ENCODE measurements at places on chromosomes 4 and X.

GRCh38 chr4:20249333-20249732 lies 2.4 kb upstream of the SLIT2 start:
- DNase-seq: no peak

GRCh38 chr4:61511716-61512488 lies 311.8 kb downstream of the ADGRL3 start:
- DNase-seq: no peak

DNA sequence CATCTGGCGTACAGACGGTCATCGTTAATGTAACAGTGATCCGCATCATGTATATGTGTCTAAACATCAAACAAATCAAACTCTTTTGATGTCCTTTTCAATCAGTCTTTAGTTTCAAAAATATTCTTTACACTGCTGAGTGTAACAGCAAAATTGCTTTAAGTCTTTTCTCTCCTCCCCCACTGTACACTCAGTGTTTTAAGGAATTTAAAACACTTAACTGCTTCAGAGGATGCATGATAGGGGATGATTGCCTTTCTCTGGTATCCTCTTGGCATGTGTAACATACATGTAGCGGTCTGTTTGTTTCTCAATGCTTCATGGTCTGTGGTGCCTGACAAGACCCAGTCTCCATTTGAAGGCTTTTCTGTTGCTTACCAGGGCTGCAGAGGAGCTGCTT lies 41.6 kb downstream of the LIMCH1 start:
- DNase-seq: no peak

DNA sequence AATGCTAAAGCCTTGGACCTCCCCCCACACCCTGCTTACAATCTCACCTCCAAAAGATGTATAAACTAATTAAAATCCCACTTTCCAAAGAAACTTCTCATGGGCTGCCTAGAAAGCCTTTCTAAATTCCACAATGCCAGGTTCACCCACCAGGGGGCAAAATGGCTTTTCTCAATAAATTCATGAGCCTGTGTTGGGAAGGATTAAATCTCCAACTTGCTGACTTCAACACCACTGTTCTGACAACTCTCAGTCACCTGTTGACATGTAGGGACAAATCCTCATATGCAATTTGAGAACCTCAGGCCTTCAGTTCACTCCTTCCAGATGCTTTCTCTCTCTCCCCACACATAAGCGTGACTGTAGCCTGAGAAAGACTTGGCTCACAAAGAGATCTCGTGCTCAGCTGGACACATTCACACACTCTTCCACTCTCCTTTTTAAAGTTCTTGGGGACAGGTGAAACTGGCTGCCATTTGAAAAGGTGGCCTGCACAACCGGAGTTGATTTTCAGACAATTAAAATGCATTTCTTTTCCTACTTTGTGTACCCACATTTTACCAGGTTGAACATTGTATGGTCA lies 88.6 kb upstream of the PRPS2 start:
- no peak for DNase-seq

GRCh38 chr4:14853176-14853943 lies 148.9 kb upstream of the CPEB2 start:
- no peak for DNase-seq

- no peak for DNase-seq
Observed at GRCh38 chrX:78377186-78377585, 49.8 kb upstream of the CYSLTR1 start.

DNA sequence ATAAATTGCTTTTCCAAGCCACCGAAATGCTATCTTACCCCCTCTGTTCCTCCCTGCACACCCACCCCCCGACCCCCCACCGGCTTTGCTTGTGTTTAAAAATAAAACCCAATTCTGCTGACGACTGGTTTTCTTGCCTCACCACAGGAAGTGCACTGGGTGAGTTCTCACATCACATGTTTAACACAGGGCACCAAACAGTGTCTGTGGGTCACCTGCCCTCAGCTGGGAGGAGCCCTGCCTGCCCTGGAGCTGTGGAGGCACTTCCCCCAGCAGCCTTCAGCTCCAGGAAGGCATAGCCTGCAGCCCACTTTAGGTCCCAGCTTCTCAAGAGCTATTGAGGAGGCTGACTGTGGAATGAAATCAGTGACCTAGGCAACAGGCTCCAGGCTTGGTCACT lies 8.8 kb downstream of the TMEM255A start:
- no peak for DNase-seq

GRCh38 chr4:187744911-187745310 lies 250.7 kb upstream of the ZFP42 start:
- DNase-seq: no peak

DNA sequence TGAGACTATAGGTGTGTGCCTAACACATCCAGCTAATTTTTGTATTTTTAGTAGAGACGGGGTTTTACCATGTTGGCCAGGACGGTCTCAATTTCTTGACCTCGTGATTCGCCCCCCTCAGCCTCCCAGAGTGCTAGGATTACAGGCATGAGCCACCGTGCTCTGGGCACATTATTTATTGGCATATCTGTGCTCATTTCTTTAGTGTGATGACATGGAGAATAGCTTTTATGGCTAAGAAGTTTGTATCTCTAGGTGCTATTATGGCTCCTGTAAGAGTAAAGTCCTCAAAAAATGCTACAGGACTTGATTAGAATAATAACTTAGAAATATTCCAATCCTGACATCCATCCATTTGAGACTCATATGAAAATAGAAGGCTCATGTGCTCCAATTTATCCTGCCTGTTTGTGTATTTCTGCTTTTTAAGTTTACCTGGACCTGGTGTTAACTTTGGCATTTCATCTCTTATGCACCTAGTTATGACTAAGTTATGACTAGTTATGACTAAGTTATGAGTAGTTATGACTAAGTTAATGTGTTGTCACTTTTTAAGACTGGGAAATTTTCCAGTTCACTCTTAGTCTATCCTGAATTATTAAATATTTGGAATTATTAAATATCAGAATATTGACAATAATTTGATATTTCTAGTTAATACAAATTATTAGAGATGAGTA lies 36.4 kb upstream of the UNC5C start:
- no peak for DNase-seq

DNA sequence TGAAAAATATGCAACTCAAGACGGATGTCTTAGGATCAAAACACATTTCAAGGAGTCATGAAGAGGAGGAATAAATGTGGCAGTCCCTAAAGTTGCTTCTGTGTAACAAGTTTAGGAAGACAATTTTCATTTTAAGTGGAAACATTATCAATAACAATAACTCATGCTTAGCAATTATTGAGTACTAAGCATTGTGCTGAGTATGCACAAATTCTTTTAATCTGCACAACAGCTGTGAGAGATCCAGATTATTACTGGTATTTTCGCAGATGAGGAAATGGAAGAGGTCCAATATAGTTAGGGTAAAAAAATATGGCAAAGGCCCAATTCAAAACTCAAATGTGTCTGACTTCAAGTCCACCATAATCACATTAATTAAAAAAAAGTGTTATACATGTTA lies 2.9 kb upstream of the TEX13B start:
- DNase-seq: no peak

DNA sequence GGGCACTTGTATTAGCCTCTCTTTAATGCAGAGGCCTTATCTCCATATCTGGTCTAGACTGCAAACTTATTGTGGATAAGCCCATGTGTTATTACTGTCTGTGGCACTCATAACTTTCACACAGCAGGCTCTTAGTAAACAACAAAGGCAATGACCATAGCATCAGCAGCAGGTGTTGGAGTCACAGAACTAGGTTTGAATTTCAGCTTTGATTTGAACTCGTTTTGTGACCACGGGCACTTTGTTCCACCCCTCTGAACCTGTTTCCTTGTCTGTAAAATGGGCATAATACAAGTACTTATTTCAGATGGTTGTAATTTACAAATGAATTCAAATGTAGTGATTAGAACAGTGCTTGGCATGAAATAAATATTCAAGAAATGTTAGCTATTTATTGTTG lies 121.8 kb upstream of the C1GALT1C1 start:
- DNase-seq: no peak

GRCh38 chr4:153268295-153268694 lies 64.1 kb downstream of the TRIM2 start:
- DNase-seq: no peak

DNA sequence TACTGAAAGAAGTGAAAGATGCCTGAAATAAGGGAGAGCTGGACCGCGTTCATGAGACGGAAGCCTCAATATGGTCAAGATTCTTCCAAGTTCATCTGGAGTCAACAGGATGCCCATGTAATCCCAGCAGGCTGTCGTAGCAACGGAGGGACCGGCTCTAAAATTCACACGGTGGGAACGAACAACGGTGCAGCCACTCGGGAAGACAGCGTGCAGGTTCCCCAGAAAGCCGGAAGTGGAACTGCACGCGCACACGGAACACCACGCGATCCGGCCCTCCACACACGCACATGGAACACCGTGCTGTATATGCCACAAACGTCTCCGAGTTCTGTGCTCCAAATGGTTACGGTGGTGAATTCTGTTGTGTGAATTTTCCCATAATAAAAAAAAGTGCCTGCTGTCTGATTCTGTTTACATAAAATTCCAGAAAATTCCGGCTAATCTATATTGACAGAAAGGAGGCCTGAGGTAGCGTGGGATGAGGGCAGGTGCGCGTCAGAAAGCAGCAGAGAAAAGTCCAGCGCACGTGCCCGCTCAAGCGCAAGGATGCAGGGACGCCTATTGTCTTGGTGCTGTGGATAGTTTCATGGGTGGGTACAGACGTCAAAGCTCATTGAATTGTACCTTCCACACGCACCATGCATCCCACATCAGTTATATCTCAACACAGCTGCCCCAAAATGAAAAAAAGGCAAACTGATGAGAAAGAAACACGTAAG lies 31.2 kb downstream of the PPP2R3B start:
- no peak for DNase-seq

- DNase-seq: no peak
Observed at GRCh38 chrX:110477593-110478228, 119.1 kb downstream of the RTL9 start.

DNA sequence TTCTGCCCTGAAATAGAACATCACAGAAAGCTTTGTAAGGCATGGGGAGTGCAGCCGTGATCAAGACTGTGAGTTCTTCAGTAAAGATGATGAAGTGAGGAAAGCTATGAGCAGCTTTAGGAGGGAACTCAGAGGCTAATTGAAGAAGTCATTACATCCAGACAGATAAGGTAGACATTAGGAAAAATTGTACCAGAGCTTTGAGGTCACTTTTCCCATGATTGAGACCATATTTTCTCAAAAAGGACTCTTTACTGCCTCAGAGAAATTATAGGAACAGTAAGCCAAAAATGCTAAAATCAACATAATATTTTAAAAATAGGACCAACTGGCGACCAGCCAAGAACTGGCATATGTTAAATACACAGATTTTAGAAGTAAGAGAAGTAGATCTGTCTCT lies 11.2 kb downstream of the CHST7 start:
- no peak for DNase-seq

DNA sequence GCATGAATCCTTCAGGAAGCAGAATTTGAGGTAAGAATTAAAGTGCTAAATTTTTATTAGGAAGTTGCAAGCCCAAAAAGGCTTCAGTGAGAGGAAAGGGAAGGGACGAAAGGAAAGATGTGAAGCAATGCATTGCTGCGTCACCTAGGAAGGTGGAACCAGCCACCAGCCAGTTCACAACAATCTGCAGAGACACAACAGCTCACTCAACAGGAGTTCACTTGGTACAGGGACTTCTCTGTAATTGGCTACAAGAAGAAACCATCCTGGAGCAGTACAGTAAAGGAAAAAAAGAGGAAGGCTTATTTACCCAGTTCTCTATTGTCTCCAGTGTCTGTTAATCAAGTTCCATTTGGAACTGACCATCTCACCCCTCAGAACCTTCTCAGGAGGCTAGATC lies 157.6 kb downstream of the HNRNPD start:
- DNase-seq: no peak

DNA sequence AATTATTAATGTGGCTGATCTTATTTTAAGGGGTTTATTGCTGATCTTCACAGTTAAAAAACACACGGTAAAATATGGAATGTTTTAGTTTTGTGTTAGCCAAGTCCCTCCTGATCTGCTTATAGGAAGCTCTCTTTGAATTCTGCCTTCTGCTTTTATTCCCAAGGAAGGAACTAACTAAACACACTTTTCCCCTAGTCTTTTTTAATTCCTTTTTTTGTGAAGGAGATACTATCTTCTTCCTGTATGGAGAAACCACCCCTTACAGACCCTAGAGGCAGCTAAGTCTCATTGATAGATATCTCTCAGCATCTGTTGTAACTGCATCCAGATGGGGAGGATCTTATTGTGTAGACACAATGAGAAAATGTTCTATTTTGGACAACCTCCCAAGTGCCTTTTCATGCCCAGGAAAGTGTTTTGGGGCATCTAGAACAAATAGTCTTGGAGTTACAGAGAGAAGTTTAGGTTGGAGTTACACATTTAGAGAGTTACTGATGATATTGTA lies 64.4 kb downstream of the AFF1 start:
- no peak for DNase-seq

DNA sequence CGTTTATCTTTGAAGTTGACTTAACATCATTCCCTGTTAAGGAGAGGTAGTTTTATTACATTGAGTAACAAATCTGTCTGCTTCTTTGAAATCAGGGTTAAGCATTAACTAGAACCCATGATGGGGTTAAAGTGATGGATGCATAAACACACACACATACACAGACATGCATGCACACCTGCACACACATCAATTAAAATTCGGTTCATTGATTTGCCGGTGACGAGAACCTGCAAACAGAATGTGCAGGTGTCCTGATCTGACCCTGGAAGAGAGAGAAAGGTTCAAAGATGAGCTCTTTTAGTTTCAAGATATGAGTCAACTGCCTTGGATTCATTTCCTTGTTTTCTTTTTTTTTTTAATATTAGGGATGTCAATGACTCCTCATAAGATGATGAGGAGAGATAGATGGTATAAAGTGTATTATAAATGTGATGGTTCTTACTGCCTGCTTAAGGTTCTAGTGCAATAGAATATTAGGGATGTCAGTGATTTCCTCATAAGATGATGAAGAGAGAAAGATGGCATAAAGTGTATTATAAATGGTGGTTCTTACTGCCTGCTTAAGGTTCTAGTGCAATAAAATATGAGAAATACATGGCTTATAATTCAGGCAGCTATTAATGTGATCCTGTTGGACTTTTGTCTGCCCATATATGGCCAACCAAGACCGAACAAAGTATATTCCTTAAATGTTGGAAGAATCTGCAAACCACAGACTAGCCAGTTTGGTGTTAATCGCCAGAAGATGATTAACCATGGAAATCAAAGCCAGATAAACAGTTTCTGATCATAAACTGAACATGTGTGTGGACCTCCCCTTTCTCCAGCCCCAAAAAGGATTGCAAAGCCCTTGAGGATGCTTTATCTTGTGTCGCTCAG lies 14.1 kb upstream of the CD99 start:
- no peak for DNase-seq

DNA sequence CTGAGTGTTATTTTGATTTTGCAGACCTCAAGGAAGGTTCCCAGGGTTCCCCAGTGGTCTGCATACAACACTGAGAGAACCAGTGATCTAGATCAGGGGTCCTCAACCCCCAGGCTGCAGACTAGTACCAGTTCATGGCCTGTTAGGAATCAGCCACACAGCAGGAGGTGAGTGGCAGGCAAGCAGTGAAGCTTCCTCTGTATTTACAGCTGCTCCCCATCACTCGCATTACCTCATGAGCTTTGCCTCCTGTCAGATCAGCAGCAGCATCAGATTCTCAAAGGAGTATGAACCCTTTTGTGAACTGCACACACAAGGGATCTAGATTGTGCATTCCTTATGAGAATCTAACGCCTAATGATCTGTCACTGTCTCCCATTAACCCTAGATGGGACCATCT lies 28.5 kb downstream of the EDNRA start:
- no peak for DNase-seq
